ENCODE measurements at places on chromosomes 5 and 9.
A peak's percentile ranks its signal among the peaks of the same experiment; 100 is the strongest.

GRCh38 chr5:135156715-135157404, 122.8 kb upstream of the PITX1 start:
- DNase-seq, result no peak

DNA sequence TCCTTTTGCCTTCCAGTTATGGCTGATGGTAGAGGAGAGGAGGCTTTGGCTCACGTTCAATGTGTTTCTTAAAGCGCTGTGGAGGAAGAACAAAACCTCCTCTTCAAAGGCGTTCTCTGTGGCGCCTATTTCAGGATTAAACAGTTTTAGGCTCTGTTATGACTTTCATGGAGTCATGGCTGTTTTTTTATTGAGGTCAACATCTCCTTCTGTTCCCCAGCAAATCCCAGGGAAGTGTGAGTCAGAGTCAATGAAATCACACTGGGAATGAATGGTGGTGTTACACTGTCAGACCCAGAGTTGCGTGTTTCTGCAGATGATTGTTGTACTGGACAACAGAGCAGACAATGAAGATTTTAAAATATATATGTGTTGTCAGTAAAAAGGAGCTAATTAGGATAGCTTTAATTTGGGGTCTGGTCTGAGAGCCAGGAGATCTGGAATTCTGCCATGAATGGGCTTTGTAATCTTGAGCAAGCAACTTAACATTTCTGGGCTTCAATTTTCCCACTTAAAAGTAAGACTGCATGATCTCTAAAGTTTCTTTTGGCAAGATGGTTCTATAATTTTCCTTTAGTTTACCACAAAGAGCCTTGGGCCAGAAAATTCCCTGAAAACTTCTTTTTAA, 240.7 kb downstream of the CSNK1G3 start:
- no peak for DNase-seq

GRCh38 chr9:17862629-17863028, 283.8 kb downstream of the SH3GL2 start:
- no peak for DNase-seq

DNA sequence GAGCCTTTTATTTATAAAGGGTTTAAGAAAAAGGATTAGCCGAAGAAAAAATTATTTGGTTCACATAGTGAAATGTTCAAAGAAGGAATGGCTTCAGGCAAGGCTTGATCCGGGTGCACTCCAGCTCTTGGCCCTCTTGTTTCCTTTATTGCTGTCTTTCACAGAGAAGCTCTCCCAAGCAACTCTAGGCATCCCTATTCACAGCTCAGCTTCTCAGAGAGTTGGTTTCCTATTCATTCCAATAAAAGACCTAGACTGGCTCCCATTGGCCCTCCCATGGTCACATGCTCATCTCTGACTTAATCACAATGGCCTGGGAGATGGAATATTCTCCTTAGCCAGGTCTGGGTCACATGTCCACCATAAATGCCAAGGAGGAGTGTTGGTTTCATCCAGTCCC, 9.4 kb upstream of the FGFR4 start:
- no peak for DNase-seq

DNA sequence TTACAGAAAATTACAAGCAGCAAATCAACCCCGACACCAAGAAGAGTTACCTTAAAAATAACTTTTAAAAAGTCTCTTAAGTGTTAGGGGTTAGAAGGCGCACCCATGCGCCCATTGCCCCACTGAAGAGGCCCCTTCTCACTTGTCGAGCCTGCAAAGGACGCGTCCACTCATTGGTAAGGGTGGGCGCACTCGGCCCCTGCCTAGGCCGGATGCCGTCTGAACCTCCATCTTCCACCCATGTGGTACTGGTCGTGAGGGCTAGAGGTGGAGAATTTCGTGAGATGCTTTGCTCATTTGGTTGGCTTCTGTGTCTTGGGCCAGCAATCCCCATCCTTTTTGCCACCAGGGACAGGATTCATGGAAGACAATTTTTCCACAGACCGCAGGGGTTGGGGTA, 27.5 kb upstream of the LRRC14B start:
- DNase-seq, result no peak

DNA sequence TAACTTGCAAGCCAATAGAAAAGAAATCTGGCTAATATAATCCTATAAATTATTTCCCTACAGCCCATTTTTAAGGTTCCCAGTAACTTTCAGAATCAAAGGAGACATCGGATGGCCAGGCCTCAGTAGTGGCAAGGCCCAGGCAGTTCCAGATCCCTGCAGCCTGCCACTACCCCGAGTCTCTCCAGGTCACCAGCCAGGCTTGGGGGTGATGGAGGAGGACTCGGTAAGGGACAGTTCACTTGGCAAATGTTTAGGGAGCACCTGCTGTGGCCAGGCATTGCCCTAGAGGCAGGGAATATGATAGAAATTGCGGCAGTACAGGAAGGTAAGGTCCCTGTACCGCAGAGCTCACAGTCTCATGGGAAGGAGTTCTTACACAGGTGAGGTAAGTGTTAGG, 15.2 kb upstream of the LTC4S start:
- no peak for DNase-seq

- peak; percentile 61 for DNase-seq
Measured at GRCh38 chr5:137735555-137736284, at the start of gene KLHL3. Gene KLHL3 (minus strand): TSS chr5:137736089. CDS start chr5:137735646, 443 bp downstream.

DNA sequence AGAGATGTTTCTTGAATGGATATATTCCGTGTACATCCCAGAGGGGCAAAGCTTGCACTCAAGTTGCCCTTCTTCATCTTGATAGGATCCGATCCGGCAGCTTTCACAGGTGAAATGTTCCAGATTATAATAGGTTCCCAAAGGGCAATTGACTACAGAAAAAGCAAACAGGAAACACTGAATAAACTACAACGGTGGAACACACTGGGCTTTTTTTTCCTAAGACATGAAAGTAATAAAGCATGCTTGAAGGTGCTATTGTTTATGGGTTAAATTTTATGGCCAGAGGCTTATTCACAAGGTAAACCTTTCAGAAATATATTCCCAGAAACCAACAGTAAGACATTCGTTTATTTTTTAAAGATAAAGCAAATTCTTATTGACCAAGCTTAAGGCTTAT, 110.6 kb downstream of the SVEP1 start:
- DNase-seq, result no peak

- DNase-seq, result no peak
Measured at GRCh38 chr5:80174790-80175189, 81.1 kb downstream of the SERINC5 start.

- DNase-seq, result no peak
Measured at GRCh38 chr9:121386442-121387175, 16.6 kb upstream of the STOM start.

DNA sequence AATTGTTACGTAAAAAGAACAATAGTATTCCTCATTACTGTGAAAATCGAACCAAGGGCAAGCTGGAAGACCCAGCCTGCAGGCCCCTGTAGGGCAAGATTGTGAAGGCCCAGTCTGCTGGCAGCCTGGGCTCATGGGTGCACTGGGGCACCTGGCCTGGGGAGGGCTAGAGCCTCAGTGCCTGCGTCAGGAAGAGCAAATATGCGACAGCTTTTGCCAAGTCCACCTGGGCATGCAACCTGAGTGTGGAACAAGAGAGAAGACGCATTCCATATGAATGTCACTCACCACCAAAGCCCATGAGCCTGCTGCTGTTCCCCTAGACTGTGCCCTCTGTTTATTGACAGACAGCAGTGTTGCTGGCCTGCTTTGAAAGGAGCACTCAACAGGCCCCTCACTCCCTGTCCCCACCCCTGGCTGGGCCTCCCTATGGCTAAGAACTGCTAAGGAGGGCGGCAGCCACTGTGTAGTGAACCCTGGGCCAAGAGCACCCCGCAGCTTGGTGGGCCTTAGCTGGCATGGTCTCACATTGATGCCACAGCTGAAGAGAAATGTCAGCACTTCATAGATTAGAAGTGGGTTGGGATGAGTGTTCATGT, 28.2 kb downstream of the PSD2 start:
- DNase-seq, result no peak

GRCh38 chr5:126395198-126395597, 28.0 kb upstream of the GRAMD2B start:
- no peak for DNase-seq

DNA sequence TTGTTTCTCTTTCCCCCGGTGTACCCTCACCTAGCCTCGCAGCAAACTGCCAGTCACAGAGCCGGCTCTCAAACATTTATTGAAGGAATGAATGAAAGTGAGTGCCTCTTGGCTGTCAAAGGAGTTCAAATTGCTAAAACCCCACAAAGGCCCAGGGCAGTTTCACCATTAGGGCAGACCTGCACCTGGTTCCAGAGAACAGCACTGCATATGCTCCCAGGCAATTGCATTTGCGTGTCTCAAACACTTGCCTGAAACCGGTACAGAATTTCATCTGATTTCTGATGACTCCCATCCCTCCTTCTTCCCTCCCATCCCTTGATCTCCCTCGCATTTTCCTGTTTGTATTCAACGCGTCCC, 165.6 kb upstream of the ZNF462 start:
- DNase-seq, result no peak

GRCh38 chr5:157197086-157197485, 16.4 kb downstream of the ITK start:
- DNase-seq, result no peak

- no peak for DNase-seq
Measured at GRCh38 chr5:96717874-96718273, 55.7 kb downstream of the CAST start.

GRCh38 chr9:35691757-35692301, 2.1 kb upstream of the TPM2 start:
- peak; percentile 17 for DNase-seq

- DNase-seq, result no peak
Measured at GRCh38 chr5:57346328-57346727, 136.3 kb downstream of the ACTBL2 start.

- DNase-seq, result no peak
Measured at GRCh38 chr5:151685749-151686673, 704 bp downstream of the SPARC start.

GRCh38 chr5:171712616-171713015, 73.0 kb upstream of the SMIM23 start:
- DNase-seq, result no peak

- DNase-seq, result no peak
Measured at GRCh38 chr5:5316334-5316733, 106.1 kb upstream of the ICE1 start.

- DNase-seq, result no peak
Measured at GRCh38 chr9:14043483-14043882, 270.5 kb downstream of the NFIB start.

GRCh38 chr9:19677924-19678323, 110.9 kb downstream of the SLC24A2 start:
- DNase-seq, result no peak

GRCh38 chr5:90289837-90290236, 119.7 kb downstream of the CETN3 start:
- no peak for DNase-seq

DNA sequence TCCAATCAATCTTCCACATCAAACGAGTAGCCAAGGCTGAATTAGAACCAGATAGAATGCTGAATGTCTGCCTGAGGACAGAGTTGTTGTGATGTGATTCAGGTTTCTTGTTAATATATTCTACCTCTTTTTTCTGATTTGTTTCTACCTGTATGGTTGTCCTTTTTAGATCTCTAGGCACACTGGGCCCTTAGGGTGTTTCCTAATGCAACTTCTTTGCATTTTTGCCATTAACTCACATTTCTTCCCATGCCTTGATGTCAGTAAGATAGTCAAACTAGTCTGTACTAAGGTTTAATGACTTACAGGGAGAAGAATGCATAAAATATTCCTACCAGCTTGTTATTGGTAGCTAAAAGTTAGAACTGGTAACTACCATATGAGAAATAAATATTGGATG, 413.6 kb downstream of the CCDC171 start:
- no peak for DNase-seq

DNA sequence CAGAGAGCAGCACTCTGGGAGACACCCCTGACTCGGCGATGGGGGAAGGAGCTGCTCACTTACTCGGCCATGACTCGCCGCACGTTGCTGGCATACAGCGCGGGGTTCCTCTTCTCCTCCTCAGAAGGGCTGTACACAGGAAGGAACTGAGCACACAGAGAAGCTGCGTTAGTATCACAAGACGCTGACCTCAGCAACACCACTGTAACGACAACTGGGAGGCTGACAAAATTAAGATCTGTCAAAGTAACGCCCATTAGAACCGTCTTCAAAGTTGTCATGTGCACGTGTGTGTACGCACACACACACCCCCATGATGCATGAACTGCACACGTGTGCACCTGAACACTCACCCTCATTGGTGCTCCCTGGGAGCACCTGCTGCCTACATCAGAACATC, 32.1 kb upstream of the SLC6A3 start:
- DNase-seq, result no peak

- no peak for DNase-seq
Measured at GRCh38 chr9:120723565-120723964, 9.3 kb upstream of the MEGF9 start.

- no peak for DNase-seq
Measured at GRCh38 chr9:132082188-132082587, 2.5 kb upstream of the MED27 start.

DNA sequence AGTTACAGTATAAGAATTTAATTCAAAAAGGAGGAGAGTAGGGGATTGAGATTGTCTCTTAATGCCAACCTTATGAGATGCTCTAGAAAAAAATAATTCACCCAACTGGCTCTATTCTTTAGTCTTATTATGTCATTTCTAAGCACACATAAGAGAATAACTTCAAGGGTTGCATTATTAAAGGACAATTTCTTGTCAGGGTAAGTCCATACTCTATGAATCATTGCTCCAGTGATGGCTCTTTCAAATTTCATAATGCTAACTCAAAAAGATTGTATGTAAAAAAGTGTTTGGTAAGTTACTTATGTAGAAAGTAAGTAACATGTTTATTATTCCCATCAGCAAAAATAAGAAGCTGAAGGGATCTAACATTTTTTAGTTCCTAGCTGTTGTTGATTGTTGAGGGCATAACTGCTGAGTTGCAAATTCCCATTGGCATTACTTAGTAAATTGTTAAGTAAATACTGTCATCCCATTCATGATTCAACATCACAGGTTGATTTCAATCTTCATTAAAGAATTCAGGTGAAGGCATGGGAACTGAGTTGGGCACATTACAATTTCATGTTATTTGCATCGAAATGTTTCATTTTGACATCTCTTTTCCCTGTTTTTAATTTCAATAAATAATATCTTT, 28.6 kb downstream of the ALDH1A1 start:
- no peak for DNase-seq

- no peak for DNase-seq
Measured at GRCh38 chr5:67124556-67124955, 72.0 kb downstream of the CD180 start.

GRCh38 chr5:151812757-151813309, 41.1 kb downstream of the G3BP1 start:
- DNase-seq, result no peak

GRCh38 chr5:41097642-41098041, 26.5 kb upstream of the MROH2B start:
- no peak for DNase-seq

DNA sequence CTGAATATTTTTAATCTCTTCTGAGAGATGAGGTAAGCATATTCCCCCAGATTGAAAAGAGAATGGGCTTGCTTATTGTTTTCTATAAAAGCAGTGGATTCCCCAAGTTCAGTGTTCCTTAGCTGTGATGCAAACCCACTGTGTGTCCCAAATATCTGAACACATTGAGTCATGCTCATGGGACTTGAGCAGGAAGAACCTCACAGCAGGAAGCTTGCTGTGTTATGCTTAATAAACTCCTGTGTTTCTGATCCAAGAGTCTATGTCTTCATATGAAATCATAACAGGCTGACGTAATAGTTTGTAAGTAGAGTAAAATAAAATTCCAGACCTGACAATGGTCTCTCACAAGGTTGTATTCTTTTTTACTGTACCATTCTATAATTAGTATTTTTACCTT, 24.8 kb upstream of the LOX start:
- DNase-seq, result no peak
